ENCODE measurements at places on chromosomes 12 and 14. TPM values are rescaled to one million over a fixed set of nuclear protein-coding genes. Genes with fewer than 3 reads are reported as not detected.

GDF3 gene
- total RNA-seq, result 0.61 TPM

C3AR1 gene
- total RNA-seq, result 3.3 TPM

DNA sequence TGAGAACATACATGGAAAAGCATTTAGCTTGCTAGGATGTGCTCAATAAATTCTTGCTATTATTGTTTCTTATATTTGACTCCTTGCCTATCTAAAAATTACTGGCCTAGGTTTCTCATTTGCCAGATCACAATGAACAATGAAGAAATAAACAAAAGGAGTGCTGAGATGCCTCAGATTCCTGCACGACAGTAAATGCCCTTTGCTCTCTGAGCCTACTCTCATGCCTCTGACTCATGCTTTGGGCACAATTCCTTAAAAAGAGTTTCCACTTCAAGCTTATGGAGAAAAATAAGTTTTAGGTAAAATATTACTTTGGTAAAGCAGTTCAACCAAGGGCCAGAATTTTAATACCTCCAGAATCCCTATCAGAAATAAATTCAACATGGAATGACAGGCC, 30.9 kb downstream of the GRIN2B start:
- no peak for DNase-seq
- no peaks in the 10 kb centered on the region for H3K36me3 ChIP-seq
- H3K4me1 ChIP-seq, result no peaks in the 10 kb centered on the region

DNA sequence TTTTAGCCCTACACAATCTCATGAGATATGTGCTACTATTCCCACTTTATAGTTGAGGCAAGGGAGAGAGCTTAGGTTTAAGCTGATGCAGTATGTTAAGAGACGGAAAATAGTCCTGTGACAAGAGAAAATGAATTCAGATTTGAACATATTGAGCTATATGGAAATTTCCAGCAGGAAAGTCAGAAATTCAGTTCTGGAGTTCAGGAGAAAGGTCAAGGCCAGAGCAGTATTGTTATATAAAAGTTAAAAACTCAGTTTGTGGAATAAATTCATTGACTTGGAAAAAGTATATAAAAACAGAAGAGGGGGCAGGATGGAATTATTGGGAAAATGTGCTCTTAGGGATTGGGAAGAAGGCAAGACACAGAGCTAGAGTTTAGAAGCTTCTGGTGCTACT, 167.0 kb upstream of the GZMB start:
- H3K36me3 ChIP-seq, result no peaks in the 10 kb centered on the region
- H3K4me1 ChIP-seq, result no peaks in the 10 kb centered on the region
- no peak for DNase-seq
- H3K27ac ChIP-seq, result no peak overlapping the region
- no peak overlapping the region for H3K4me3 ChIP-seq

- no peaks in the 10 kb centered on the region for H3K36me3 ChIP-seq
- H3K4me1 ChIP-seq, result no peaks in the 10 kb centered on the region
- DNase-seq, result no peak
Measured at GRCh38 chr12:31466768-31467167, 124.2 kb downstream of the DENND5B start.

All from adrenal gland (tissue), 19 donors.